Esophagus squamous epithelium (tissue), 5 donors: ENCODE measurements at places on chromosomes 5 and 9. TPM values are rescaled to one million over a fixed set of nuclear protein-coding genes. Genes with fewer than 3 reads are reported as not detected.

DNA sequence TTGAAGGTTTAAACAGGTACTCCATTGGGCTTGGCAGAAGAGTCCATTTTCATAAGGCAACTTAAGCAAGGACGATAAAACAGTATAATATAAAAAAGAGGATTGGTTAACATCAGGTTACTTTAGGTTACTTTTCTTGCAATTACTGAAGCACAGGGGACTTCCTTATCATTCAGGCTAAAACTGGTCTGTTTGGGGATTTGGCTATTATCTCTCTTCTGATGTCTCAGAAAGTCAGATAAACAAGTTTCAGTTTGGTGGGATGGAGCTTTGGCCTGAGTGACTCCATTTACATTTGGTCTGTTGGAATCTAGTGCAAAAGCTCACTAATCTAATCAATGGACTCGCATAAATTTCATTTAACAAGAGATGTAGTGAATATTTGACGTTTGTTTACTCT is 8.0 kb downstream of the GAPT start:
- no peaks in the 10 kb centered on the region for H3K4me1 ChIP-seq
- H3K27ac ChIP-seq, result no peak overlapping the region
- H3K27me3 ChIP-seq, result no peaks in the 10 kb centered on the region

DNA sequence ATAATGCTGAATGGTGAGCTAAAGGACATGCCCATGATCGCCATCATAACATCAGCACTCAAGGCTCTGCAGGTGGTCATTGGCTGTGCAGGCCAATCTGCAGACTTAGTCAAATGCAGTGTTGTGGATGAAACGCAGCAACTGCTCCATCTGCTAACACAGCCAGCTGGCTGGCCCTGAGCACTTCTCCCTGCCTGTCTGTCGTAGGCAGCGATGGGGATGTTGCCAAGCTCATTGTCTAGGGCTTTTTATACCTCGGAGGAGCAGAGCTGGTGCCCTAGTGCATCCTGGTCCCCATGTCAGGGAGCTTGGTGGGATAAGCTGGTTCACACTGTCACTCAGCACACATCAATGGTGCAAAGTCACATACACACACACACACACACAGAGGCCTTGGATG is 189.4 kb downstream of the TENT4A start:
- H3K4me1 ChIP-seq, result no peaks in the 10 kb centered on the region
- H3K36me3 ChIP-seq, result no peaks in the 10 kb centered on the region
- no peak overlapping the region for H3K27ac ChIP-seq
- H3K4me3 ChIP-seq, result no peak overlapping the region

GRCh38 chr9:82115331-82115730 is 126.8 kb downstream of the SPATA31D1 start:
- H3K4me1 ChIP-seq, result no peaks in the 10 kb centered on the region
- no peaks in the 10 kb centered on the region for H3K36me3 ChIP-seq
- no peak overlapping the region for H3K4me3 ChIP-seq
- no peaks in the 10 kb centered on the region for H3K27me3 ChIP-seq

DNA sequence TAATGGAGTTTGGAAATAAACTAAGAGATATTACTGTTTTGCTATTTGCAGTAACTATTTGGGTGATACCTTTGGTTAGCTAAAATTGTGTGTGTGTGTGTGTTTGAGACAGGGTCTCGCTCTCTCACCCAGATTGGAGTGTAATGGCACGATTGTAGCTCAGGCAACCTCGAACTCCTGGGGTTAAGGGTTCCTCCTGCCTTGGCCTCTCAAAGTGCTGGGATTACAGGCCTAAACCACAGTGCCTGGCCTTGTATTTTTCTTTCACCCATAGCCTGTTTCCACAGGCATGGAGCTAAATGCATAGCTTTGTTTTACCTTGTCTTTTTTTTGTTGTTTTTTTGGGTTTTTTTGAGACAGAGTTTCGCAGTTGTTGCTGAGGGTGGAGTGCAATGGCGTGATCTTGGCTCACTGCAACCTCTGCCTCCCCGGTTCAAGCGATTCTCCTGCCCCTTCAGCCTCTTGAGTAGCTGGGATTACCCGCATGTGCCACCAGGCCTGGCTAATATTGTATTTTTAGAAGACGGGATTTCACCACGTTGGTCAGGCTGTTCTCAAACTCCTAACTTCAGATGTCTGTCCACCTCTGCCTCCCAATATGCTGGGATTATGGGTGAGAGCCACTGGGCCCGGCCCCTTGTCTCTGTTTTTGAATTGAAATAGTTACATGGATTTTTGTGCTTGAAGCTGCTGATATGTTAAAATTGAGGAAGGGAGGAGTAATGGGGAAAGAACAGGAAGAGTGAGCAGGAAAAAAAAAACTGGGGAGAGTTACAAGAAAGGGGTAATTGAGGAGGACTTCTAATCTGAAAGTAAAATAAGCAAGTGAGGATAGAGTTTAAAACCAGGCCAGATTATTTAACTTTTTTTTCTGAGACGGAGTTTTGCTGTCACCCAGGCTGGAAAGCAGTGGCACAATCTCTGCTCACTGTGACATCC is 5.7 kb downstream of the GPBP1 start:
- no peak for DNase-seq
- peak overlapping the region; percentile 54 for H3K27ac ChIP-seq
- peaks cover 22% of the 10 kb centered on the region for H3K4me1 ChIP-seq
- no peaks in the 10 kb centered on the region for H3K27me3 ChIP-seq
- H3K36me3 ChIP-seq, result no peaks in the 10 kb centered on the region
- H3K4me3 ChIP-seq, result no peak overlapping the region

DNA sequence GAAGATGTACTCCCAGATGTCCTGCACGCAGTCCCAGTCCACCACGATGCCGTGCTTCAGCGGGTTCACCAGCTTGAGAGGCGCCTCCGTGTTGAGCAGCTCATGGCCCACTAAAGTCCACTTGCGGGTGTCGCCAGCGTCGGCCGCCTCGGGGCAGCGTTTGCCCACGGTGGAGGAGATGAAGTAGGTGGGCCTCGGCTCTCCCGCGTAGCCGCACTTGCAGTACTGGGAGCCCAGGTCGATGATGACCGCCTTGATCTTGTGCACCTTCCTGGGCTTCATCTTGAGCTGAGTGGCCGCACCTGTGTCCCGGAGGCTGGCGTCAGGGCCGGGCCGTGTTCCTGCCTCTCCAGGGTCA is 278 bp downstream of the ACTL7B start:
- no peak overlapping the region for H3K27ac ChIP-seq
- no peaks in the 10 kb centered on the region for H3K27me3 ChIP-seq
- H3K4me3 ChIP-seq, result no peak overlapping the region
- no peaks in the 10 kb centered on the region for H3K36me3 ChIP-seq

DNA sequence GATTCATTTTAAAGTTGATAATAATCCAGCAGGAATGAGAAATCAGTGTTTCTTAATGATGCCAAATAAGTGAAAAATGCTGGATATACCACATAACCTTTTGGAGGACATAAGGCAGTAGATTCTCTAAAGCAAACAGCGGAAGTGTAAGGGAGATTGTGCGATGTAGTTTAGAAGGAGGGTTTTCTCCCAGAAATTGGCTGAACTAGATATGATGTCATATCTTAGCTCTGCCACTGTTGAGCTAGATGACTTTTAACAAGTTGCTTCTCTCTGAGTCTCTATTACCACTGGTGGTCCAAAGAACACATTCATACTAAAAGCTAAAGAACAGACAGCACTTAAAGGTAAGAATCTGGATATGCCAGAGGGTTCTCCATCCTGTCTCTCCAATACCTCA is 107.0 kb downstream of the NR6A1 start:
- H3K4me3 ChIP-seq, result no peak overlapping the region
- H3K27me3 ChIP-seq, result no peaks in the 10 kb centered on the region
- DNase-seq, result no peak
- no peak overlapping the region for H3K27ac ChIP-seq
- H3K36me3 ChIP-seq, result no peaks in the 10 kb centered on the region

DNA sequence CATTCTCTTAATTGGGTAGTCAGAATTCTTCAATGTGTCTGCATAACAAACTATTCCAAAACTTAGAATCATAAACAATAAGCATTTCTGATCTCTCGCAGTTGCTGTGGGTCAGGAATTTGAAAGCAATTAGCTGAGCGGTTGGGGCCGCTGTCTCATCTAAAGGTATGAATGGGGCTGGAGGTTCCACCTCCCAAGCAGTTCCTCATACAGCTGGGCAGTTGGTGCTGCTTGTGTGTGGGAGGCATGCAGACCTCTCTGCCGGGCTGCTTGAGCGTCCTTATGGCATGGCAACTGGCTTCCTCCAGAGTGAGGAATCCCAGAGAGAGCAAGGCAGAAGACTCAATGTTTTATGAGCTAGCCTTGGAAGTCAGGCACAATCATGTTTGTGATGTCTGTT is 30.2 kb upstream of the SEMA4D start:
- no peaks in the 10 kb centered on the region for H3K27me3 ChIP-seq
- H3K27ac ChIP-seq, result peak overlapping the region; percentile 55
- no peak overlapping the region for H3K4me3 ChIP-seq
- H3K36me3 ChIP-seq, result no peaks in the 10 kb centered on the region
- no peak for DNase-seq

DNA sequence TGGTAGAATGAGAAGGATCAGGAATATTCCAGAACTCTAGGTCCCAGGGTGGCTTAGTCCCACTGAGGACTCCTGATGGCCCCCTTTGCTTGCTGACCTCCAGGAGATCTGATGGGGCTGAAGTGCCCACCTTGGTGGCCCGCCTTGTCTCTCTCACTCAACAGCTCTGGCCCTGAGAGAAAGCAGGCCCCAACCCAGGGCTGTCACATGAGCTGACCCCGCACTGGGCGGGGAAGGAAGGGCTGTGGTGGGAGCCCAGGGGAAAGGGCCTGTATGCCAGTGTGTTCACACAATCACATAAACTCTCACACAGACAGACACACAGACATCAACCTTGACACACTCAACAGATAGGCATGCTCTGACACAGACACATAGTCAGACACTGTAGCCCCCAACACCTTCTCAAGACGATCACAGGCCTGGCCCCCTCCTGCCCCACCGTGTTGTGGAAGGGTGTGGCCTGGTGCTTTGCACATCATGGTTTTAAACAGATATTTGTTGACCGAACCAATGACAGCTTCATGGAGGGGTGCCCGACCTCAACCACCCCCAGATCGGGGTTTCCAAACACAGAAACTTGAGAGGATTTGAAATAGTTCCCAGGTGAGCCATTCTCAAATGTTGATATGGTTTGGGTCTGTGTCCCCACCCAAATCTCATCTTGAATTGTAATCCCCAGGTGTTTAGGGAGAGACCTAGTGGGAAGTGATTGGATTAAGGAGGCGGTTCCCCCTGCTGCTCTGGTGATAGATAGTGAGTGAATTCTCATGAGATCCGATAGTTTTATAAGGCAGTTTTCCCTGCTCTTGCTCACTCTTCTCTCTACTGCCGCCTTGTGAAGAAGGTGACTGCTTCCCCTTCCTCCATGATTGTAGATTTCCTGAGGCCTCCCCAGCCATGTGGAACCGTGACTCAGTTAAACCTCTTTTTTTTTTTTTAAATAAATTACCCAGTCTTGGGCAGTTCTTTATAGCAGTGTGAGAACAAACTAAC is 48.5 kb upstream of the HAND1 start:
- H3K27ac ChIP-seq, result no peak overlapping the region
- H3K36me3 ChIP-seq, result no peaks in the 10 kb centered on the region
- no peaks in the 10 kb centered on the region for H3K4me1 ChIP-seq
- H3K27me3 ChIP-seq, result no peaks in the 10 kb centered on the region

DNA sequence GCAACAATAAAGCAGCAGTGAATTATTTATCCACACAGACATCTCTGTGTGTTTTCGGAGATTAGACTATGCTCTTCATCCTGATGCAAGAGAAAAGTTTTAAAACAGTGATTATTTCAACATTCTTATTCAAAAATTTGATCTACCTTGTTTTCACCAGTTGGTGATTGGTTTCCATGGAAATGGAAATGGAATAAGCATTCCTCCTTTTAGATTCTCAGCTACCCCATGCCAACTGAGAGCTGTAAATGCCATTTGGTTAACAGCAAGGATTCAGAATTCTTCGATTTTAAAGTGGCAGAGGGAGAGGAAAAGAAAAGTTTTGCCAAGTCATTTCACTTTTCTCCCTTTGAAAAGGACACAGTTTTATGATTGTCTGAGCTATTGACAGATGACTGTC is 154.7 kb downstream of the PCSK5 start:
- no peak for DNase-seq
- no peaks in the 10 kb centered on the region for H3K36me3 ChIP-seq
- no peak overlapping the region for H3K27ac ChIP-seq

GRCh38 chr5:166523206-166523605 is 1768.2 kb upstream of the WWC1 start:
- no peak for DNase-seq
- no peak overlapping the region for H3K27ac ChIP-seq
- H3K4me1 ChIP-seq, result no peaks in the 10 kb centered on the region
- no peaks in the 10 kb centered on the region for H3K36me3 ChIP-seq

- H3K27me3 ChIP-seq, result no peaks in the 10 kb centered on the region
- peak overlapping the region; percentile 96 for H3K27ac ChIP-seq
- peaks cover 38% of the 10 kb centered on the region for H3K4me1 ChIP-seq
- no peak for DNase-seq
Measured at GRCh38 chr5:134846641-134846960, 833 bp downstream of the C5orf24 start.

- H3K4me1 ChIP-seq, result peaks cover 24% of the 10 kb centered on the region
- no peak for DNase-seq
- H3K4me3 ChIP-seq, result peak overlapping the region; percentile 99
- H3K27ac ChIP-seq, result peak overlapping the region; percentile 95
- H3K36me3 ChIP-seq, result no peaks in the 10 kb centered on the region
- no peaks in the 10 kb centered on the region for H3K27me3 ChIP-seq
Measured at GRCh38 chr5:54517174-54517511, 416 bp upstream of the SNX18 start.

- H3K36me3 ChIP-seq, result no peaks in the 10 kb centered on the region
- H3K4me3 ChIP-seq, result no peak overlapping the region
- no peaks in the 10 kb centered on the region for H3K27me3 ChIP-seq
- no peaks in the 10 kb centered on the region for H3K4me1 ChIP-seq
- no peak overlapping the region for H3K27ac ChIP-seq
Measured at GRCh38 chr5:118679264-118679940, 308.9 kb downstream of the DTWD2 start.

- no peak overlapping the region for H3K27ac ChIP-seq
- H3K27me3 ChIP-seq, result no peaks in the 10 kb centered on the region
- no peak overlapping the region for H3K4me3 ChIP-seq
- H3K36me3 ChIP-seq, result peaks cover 44% of the 10 kb centered on the region
- no peak for DNase-seq
Measured at GRCh38 chr5:73858054-73858453, 232.1 kb downstream of the ARHGEF28 start.

GRCh38 chr5:76290321-76290757 is 112.7 kb upstream of the IQGAP2 start:
- H3K27ac ChIP-seq, result peak overlapping the region; percentile 54
- no peak for DNase-seq
- H3K4me1 ChIP-seq, result no peaks in the 10 kb centered on the region
- H3K36me3 ChIP-seq, result no peaks in the 10 kb centered on the region

- H3K27ac ChIP-seq, result no peak overlapping the region
- H3K4me3 ChIP-seq, result no peak overlapping the region
- H3K27me3 ChIP-seq, result no peaks in the 10 kb centered on the region
- H3K36me3 ChIP-seq, result no peaks in the 10 kb centered on the region
- DNase-seq, result no peak
Measured at GRCh38 chr9:75039801-75040200, 11.7 kb upstream of the CARNMT1 start.

The GZMA gene
- total RNA-seq, result 6.7 TPM

The IFNA2 gene
- not detected for total RNA-seq

The SLC36A3 gene
- not detected for total RNA-seq

The KCNT1 gene
- not detected for total RNA-seq

The NR6A1 gene
- 1.9 TPM for total RNA-seq

The ANKRD18A gene
- 1.1 TPM for total RNA-seq

The TIMD4 gene
- not detected for total RNA-seq

The DMGDH gene
- not detected for total RNA-seq
